Pulmonary artery endothelial cell (primary cell): ENCODE measurements at places on chromosomes 5 and 9.

GRCh38 chr5:119302449-119302848, 53.4 kb upstream of the TNFAIP8 start:
- DNase-seq: no peak

DNA sequence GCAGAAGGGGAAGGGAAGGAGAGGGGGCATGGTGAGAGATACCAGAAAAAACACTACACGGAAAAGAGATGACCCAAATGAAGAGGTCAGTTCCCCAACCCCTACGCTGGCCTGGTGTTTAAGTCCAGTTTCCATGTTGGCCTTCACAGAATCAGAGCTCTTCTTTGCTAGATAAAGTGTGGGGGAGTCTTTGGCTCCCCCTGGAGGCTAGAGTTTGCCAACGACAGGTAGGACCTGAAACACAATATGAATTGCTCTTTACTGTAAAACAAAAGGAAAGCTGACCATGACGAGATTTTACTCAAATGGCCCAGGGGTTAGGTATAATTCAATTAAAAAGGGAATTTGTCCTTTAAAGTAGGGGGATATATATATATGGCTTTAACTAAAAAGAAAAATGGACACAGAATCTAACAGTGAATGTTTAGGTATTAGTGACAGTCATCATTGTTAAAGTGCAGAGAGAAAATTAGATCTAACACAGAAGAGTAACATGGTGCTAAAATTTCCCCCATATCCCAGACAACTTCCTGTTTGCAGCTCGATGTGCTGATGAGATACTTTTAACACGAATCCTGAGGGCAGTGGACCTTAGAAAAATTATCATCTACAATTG, 92.0 kb downstream of the SV2C start:
- DNase-seq: peak; percentile 26

GRCh38 chr9:37172557-37172956, 52.2 kb downstream of the ZCCHC7 start:
- no peak for DNase-seq

- DNase-seq: no peak
These were observed 591.9 kb downstream of the LRRC70 start for GRCh38 chr5:63170486-63170885.

DNA sequence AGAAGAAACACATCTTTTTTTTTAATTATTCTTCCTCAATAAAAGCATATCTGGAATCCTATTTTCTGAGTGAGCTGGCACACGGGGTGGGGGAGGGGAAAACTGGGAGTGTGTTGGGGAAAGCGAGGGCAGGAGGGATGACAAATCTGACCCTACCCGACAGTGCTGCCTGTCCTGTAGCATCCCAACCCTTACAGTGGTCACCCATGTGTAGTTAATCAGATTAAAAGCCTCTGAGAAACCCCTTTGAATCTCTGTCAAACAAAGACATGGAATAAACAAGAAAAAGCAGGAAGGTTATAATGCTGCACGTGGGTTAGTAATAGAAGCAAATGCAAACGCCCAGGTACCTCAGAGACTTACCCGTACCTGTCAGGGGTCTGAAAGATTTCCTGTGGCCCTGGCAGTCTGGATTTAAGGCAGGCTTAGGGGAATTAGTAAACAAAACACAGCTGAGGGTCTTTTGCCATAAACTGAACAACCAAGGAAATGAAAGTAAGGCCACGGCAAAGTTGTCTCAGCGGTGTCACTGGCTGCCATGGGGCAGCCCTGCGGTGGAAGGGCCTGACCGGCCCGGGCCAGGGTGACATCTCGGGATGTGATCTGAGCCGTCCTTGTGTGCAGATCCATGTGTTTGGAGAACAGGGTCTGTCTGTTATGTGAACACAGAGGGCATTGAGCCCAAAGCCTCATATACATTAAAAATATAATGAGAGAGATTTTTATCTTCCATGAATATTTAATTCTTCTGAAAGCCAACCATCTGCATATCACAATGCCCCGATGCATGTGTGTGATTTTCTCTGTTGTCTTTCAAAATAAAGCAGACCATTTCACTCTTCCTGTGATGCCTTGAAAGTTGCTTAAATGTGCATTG, 308.2 kb downstream of the ZNF608 start:
- DNase-seq: no peak

DNA sequence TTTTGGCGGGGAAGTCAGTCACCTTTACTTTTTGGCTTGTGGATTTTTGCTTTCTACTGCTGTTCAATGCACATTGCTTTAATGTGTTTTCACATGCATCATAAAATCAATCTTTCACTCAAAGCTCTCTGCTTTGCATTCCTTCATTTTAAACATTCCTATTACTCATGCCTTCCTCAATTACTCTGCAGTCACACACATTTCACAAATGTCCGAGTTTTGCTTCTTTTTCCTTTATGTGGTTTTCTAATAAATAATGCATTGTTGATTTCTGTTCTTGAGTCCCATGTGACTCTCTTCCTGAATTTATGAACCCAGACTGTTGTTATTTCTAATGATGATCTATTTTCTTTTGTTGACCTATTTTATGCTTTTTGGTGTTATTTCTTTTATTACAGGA, 82.3 kb upstream of the EPB41L4B start:
- no peak for DNase-seq

GRCh38 chr9:17906176-17906840, 327.4 kb downstream of the SH3GL2 start:
- no peak for DNase-seq

DNA sequence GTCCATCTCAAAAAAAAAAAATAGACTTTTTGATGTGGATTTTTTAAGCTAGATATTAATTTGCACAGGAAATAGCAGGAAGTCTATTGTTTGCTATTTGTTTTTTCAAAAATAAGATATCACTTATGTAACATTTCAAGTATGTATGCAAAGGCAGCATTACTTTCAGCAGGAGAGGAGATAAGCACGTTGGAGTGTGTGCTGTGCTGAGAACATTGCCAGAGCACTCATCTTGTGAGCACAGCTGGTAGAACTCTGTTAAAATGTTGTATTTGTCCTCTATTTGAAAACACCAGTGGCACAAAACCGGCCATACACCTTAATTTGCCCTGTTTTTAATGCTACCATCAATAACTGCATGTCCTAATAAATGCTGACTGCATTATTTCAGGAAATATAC, 1061.9 kb upstream of the CDH18 start:
- DNase-seq: no peak

- no peak for DNase-seq
These were observed 33.7 kb downstream of the GPR21 start for GRCh38 chr9:123067136-123067535.

GRCh38 chr5:110969502-110969901, 102.0 kb upstream of the TSLP start:
- DNase-seq: no peak

- no peak for DNase-seq
These were observed 210.4 kb upstream of the RFX3 start for GRCh38 chr9:3736161-3736560.

DNA sequence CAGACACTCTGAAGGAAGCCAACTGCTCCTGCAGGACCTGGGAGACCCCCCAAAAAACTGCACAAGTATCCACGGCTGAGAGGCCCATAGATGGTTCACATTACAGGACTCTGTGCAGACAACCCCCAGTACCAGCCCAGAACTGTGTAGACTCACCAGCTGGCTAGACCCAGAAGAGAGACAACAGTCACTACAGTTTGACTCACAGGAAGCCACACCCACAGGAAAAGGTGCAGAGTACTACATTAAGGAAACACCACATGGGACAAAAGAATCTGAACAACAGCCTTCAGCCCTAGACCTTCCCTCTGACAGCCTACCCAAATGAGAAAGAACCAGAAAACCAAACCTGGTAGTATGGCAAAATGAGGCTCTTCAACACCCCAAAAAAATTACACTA, 281.2 kb upstream of the RGMB start:
- no peak for DNase-seq

DNA sequence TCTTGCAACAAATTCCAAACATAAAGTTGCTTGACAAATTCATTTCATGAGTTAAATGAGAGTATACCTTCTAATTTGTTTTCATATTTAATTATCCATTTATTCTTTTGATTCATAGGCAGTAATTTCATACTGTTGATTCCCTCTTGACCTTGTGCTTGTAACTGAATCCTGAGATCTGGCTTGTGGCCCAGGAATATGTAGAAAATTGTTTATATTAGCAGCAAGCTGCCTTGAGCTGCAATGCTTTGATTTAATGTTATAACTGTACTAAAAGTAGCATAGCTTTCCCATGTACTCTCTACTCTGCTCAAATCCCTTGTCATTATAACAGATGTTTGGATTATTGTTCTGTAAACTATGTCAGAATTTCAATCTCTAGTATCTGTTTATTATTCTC, 780.7 kb downstream of the NR2F1-AS1 start:
- DNase-seq: no peak

DNA sequence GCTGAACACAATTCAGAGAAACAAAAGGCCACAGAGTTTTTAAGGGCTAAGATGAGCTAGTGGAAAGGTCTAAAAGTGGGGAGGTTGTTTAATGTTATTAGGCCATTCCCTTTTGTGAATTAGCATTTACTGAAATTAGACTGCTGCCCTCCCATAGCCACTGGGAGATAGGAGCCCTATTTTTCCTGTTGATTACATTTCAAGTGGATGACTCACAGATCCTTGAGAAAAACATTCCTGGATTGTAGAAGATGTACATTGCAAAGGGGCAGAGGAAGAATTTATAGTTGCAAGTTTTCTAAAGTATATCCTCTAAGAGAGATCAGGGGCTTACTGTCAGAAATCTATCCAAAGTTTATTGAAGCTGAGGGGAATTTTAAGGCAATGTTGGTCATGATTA, 367.1 kb upstream of the IZUMO3 start:
- DNase-seq: no peak

- no peak for DNase-seq
These were observed 19.7 kb downstream of the RIOK2 start for GRCh38 chr5:97163360-97163764.

DNA sequence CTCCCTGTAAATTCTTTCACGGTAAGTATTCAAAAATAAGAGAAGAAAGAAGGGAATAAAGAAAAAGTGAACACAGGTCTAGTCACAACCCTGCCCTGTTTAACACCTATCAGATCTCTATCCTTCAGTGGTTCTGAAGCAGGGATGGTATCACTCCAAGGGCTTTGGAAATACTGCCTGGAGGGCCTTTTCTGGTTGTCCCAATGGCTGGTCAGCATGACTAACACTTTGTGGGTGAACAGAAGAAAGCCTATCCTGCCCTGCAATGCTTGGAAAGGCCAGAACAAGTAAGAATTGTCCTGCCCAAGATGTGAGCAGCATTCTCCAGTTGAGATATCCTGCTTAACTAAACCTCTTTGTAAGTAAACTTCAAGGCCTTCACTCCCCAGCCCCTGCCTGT, 124.9 kb downstream of the TMEM167A start:
- DNase-seq: no peak

GRCh38 chr9:126955811-126956210, 41.2 kb downstream of the RALGPS1 start:
- DNase-seq: no peak

- no peak for DNase-seq
These were observed 322.6 kb upstream of the SLC30A5 start for GRCh38 chr5:68771221-68771620.

GRCh38 chr5:108765647-108766046, 17.9 kb downstream of the FER start:
- no peak for DNase-seq

DNA sequence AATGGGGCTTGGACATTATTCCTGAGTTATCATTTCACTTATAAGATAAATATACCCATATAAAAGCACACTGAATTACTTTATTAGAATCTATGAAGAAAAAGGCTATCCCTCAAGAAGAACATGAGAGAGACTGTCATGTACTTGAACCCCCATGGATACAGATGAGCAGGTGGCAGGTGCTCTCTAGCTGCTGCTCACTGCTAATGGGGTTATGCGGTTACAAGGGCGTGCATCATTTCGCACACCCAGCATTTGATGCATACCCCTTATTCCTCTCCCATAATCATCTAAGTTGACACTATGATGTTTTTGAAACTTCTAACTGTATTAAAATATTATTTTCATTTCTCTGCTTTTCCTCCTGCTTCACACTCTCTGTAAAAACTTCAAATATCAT, 16.4 kb downstream of the ITK start:
- no peak for DNase-seq

- DNase-seq: no peak
These were observed 65.5 kb downstream of the ARHGEF28 start for GRCh38 chr5:73691302-73692080.

DNA sequence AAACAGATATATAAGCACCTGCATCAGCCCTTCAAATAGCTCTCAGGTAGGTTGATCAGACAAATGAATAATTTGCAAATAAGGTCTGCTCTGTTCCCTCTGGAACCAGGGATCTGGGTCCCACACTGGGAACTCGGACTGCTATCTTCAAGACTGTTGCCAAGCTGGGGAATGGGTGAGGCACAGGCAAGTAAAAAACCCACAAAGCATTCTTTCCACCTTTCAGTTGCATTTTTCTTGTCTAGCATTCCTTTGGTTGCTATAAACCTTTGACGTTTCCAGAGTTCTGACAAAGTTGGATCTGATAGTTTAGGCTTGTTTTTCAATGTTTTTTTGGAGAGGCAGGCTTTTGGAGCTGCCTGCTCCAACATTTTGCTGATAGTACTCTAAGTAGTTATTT, 20.1 kb downstream of the FBXL17 start:
- DNase-seq: no peak

DNA sequence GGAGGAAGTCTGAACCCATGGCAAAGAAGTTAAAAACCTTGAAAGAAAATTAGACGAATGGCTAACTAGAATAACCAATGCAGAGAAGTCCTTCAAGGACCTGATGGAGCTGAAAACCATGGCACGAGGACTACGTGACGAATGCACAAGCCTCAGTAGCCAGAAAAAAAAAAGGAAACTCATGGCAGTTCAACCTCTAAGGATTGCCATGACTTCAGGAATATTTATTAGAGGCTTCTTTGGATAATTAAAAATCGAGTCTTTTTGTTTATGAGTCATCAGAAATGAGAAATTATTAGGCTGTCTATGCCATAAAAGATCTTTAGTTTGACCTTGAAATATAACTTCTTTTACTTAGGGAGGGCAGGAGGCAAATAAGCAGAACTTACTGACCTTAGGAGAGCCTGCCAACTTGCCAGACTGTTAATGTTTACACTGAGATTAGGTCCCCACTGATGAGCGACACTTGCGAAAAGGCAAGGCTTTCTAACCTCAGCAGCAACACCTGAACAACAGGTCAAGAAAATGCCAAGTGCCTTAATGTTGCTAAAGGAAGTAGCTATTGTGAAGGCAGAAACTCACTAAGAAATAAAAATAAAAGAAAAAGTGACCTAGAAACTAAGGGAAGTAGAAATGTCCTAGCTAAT, 55.2 kb upstream of the TUSC1 start:
- DNase-seq: no peak

DNA sequence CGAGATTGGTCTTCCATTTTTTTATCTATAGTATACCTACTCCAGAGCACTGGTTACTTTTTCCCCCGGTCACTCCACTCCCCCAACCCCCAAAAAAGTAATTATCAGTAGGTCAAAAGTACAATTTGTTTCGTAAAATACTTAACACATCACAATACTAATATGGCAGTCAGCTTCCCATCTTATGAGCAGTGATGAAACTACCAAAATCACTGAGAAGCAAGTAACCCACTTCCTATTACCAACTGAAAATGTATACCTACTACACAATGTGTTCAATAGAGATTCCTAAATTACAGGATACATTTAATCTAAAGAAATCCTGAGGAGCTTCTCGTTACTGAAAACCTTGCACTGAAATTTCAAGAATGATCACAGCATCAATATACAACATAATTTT, 1.9 kb downstream of the CERT1 start:
- no peak for DNase-seq
